ENCODE measurements at places on chromosomes 12 and 14. TPM values are rescaled to one million over a fixed set of nuclear protein-coding genes. Genes with fewer than 3 reads are reported as not detected.

Gene MYH7
- 0.56 TPM for total RNA-seq

Gene AGAP2
- 0.48 TPM for total RNA-seq

Gene KIF21A
- 2.8 TPM for total RNA-seq

Gene IFNG
- not detected for total RNA-seq

Gene ATXN2
- total RNA-seq, result 48.4 TPM

Gene CCDC198
- total RNA-seq, result not detected

Gene BICDL1
- total RNA-seq, result under 0.01 TPM

Gene EMC9
- 26.4 TPM for total RNA-seq

Gene HCAR3
- total RNA-seq, result not detected

Gene TMEM121
- 12.6 TPM for total RNA-seq

Gene KCNK10
- not detected for total RNA-seq

Gene GPR162
- 2.1 TPM for total RNA-seq

Gene GNS
- 98.6 TPM for total RNA-seq

Gene ZNF384
- total RNA-seq, result 39.4 TPM

Gene GAS2L3
- 13.6 TPM for total RNA-seq

Data from epithelial cell of alveolus of lung (primary cell).